Tongue (tissue), 3 donors: ENCODE measurements at places on chromosomes 16 and 17. TPM values are rescaled to one million over a fixed set of nuclear protein-coding genes. Genes with fewer than 3 reads are reported as not detected.
A peak's percentile ranks its signal among the peaks of the same experiment; 100 is the strongest.

DNA sequence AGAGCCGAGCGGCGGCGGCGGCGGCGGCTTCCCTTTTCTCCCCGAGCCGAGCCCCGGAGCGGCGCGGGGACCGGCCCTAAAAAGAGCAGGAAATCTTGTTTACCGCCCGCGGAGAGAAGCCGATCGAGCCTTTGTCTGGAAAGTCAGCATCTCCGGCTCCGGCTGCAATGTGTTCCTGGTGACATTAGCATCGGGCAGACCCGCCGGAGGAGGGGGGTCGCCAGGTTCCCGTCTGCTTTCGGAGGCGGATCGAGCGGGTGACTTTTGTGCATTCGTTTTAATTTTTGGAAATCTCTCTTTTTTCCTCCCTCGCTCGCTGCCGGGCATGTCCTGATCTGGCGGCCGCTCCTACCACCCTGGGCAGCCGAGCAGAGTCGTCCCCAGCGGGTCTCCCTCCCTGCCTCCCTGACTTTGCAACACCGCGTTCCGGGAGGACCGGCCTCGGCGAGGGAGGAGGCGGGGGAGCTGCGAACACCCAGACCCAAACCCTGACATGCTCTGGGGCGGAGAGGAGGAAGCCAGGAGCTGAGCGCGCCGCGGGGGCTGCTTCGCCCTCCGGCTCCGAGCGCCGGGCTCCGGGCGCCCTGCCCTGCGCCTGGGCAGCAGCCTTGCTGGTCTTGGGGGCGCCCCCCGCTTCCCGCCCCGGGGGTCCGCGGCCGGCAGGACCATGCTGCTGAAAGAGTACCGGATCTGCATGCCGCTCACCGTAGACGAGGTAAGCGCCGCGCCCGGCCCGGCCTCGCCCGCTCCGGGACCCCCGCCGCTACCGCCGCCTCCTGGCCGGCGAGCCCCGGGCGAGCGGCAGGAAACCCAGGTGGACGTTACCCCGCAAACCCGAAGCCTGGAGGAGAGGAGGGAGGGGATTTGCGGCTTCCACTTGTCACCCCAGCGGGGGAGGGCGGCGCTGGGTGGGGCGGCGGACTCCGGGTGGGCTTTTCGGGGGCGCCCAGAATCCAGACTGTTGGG, 690 bp downstream of the PITPNC1 start:
- DNase-seq: peak; percentile 62

DNA sequence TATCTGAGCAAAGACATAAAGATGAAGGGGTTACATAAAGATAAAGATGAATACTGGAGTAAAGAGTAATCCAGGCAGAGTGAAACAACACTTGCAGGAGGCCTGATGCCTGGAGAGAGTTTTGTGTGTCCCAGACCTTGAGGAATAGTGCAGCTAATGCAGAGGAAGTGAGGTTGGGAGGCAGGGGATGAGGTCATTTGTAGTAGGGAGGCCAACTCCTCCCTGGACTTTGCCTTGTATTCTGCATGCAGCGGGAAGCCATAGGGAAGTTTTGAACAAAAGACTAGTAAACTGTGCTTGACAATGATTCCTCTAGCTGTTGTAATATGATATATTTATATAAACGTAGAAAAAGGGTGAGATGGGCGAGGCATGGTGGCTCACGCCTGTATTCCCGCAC, 356.6 kb downstream of the KCNJ2 start:
- no peak for DNase-seq

DNA sequence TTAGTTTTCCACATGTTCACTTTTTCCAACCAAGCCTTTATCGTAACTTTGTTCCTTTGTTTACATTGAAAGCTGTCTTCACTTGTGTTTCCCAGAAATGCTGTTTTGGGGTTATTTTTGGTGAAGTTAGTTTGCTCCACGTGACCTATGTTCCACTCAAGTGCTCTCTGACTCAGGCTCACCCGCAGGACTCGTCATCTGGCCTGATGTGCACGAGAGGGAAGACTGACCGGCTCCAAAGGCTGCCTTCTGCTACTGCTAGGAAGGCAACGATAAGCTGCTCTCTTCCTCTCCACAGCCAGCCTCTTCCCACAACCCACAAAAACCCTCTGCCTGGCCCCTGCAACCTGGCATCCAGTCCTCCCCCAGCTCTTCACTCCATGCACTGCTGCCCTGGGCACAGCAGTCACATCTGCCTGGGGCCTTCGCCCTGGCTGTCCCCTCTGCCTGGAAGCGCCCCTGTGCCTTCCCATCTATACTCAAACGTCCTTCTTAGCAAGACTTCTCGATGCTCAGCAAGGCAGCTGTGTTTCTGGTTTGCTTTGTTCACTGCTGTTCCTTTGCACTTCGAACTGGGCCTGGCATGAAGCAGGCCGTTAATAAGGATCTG, 28.0 kb downstream of the ZCCHC14 start:
- peak; percentile 53 for DNase-seq

- DNase-seq: peak; percentile 78
These were observed 27.2 kb upstream of the XYLT2 start for GRCh38 chr17:50318501-50319285.

DNA sequence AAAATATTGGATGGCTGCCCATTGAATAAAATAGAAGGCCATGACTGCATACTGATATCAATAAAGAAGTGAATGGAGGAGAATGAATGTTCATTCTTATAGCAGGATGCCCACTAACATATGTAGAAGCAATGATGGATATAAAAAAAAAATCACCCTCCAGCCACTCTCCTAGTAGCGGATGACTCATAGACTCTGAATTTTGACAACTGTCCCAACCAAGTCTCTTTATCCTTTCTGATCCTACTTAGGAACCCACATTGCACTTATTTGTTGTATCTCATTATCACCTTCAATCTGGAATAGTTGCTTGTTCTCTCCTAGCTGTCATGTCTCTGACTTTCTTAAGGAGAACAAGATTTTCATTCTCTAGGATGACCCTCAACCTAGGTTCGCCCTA, 429.9 kb downstream of the HS3ST3B1 start:
- no peak for DNase-seq

DNA sequence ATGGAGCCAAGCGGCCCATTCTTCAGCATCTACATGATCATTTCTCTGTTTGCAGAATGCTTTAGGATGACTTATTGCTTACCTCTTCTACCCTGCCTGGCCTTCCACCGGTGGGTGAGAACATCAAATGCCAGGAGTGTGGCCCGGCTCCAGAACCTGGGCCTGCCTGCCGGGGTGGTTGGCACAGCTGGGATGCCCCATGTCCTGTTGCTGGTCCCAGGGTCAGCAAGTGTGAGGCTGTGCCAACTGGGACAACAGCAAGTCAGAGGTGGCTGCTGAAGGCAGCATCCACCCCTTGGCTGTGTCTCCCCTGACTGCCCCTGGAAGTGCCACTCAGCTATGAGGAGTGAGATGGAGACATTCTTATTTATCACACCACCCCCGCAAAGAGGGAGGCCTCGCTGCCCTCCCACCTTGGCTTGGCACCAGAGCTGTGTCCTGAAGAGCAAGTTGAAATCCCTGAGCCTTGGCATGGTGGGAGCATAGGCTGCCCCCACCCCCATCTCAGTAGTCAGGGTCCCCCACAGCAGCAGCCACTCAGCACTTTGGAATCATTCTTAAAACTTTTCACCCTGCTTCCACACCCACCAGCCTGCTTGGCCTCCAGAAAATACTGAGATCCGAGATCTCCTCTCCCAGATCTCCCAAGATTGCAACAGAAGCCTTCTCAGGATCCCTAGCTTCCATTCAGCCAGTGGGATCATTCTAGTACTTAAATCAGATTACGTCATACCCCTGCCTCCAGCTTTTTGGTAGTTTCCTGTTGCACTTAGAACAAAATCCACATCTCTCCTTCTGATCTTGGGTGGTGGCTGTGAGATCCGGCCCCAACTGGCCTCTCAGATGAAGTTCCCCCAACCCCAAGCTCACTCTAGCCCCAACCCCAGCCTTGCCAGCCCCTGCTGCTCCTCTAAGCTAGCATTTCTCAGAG, 127.5 kb downstream of the SOCS1 start:
- DNase-seq: peak; percentile 67

GRCh38 chr16:67210069-67210937, 11.4 kb downstream of the ELMO3 start:
- DNase-seq: no peak

DNA sequence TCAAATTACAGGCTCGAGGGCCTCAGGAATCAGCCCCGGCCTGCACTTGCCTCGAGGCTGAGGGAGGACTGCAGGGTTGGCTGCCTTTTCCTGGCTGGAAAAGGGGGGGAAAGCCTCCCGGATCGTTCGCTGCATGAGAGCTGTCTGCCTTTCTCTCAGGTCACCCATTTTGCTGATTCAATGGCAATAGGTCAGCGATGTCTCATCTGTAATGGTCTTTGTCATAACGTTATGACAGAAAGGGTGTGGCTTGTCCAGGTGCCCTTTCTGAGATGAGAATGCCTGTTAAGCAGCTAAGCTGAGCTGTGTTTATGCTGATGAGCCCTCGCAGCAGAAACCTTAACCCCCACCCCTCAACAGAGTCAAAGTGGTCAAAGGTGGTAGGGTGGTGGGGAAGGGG, 81.8 kb downstream of the AKAP1 start:
- DNase-seq: no peak

DNA sequence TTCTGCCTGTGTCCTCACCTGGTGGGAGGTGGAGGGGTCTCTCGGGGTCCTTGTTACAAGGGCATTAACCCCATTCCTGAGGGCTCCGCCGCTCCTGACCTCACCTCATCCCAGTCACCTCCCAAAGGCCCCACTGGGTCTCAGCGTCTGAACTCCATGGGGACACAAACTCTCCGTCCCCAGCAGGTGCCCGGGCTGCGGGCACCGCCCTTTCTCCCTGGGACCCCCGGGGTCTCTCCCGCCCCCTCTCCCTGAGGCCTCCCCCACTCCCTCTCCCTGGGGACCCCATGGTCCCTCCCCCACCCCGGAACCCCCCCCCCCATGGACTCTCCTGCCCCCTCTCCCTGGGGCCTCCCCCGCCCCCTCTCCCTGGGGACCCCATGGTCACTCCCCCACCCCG, 24.8 kb downstream of the CACNA1H start:
- no peak for DNase-seq

GRCh38 chr16:12317856-12318537, 341.5 kb downstream of the SNX29 start:
- DNase-seq: no peak

DNA sequence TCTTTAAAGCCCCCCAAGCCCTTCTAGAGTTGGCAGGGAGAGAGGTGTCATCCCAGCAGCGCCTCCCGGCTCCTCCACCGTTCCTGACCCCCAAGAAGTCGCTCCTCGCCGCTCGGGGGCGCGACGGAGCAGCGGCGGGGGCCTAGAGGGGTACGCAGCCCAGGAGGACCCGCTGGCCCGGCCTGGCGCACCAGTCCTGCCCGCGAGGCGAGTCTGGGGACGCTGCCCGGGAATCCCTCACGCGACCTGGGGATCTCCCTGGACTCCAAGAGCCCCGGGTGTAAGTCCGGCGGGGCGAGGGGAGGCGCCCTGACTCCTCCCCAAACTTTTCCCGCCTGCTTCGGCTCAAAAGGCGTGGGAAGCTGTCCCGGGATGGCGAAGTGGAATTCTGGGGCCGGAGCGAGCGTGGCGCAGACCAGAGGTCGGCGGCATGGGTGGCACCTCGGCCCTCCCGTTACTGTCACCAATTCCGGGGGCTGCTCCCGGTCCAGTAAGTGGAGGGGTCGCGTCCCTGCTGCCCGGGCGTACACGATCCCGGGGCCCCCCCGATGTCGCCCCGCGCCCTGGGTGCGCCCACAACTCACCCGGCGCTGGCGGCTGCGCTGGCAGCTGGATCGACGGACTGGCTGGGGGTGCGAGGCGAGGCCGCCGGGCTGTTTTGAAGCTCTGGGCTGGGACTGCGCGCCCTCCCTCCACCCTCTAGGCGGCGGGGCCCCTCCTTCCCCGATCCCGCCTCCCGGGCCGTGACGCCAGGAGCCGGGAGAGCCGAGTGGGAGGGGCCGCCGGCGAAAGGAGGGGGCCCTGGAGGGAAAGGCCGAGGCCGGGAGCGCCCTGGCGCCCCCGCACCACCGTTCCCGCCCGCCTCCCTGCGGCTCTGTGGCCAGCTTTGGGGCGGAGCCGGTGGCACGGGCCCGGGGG, at the start of gene EMP2:
Gene EMP2 (minus strand): TSS at position 634 of the 918 bp plus-strand sequence. CDS start 32,981 bp downstream, outside the sequence.
- peak; percentile 94 for DNase-seq

GRCh38 chr16:19963301-19963700, 78.7 kb upstream of the GPRC5B start:
- DNase-seq: peak; percentile 55

GRCh38 chr17:4580291-4580690, 4.0 kb upstream of the SMTNL2 start:
- no peak for DNase-seq

DNA sequence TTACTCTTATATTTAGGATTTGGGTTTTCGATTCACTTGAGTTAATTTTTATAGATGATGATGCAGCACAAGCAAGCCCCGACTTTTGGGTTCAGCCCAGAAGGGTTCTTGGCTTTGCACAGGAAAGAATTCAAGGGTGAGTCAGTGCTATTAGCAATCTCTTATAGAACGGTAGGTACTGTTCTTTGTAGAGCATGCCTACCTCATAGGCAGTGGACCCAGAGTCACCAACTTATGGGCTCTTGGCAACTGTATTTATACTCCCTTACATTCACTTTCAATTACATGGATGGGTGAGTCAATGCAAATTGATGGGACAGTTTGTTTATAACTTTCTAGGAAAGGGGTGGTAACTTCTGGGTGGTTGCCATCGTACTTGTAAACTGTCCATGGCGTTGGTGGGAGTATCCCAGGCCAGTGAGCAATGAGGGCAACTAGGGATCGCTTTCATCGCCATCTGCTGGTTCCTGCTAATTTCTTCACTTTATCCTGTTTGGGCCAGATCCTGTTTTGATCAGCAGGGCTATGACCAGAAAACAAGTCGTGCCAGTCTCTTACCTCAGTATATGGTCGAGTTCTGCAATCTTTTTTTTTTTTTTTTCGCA, 362.6 kb downstream of the CNTNAP4 start:
- DNase-seq: no peak

DNA sequence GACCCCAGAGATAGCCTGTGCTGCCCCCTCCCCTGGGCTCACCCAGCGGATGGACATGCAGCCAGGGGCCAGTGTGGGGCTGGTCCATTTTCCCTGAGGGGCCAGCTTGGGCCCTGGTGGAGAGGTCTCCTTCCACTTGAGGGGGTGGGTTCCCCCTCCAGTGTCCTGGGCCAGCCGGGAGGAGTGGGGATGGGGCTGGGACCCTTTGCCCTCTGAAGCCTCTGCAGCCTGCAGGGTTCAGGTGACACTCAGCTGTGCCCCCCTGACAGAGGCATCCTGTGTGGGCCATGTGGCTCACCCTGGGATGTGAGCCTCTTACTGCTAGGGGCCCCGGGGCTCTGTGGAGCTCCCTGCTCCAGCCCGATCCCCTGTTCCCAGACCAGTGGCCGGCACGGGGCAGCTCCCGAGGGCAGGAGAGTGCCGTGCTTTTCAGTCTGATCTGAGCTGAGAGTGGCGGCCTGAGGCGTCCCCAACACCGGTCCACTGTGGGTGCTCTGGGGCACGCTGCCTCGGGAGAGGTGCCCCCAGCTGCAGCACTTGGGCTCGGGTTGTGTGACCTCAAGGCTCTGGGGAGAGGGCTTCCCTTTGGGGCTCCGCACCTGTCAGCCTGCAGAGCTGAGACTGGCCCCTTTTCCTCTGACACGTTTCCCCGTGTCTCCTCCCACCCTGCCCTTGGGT, 439 bp upstream of the GNG13 start:
- no peak for DNase-seq

MAPT gene
- total RNA-seq: 14.1 TPM

CTRB1 gene
- 1.0 TPM for total RNA-seq

NXN gene
- total RNA-seq: 67.8 TPM

SAT2 gene
- total RNA-seq: 33.2 TPM

CCDC200 gene
- not detected for total RNA-seq

PRSS27 gene
- 3.5 TPM for total RNA-seq

KRT33A gene
- total RNA-seq: not detected

ACTG1 gene
- total RNA-seq: 1,628 TPM

YWHAE gene
- 755 TPM for total RNA-seq

TEKT1 gene
- total RNA-seq: not detected

ZPBP2 gene
- total RNA-seq: not detected
